ENCODE measurements at places on chromosomes 7 and 10.
A peak's percentile ranks its signal among the peaks of the same experiment; 100 is the strongest.

- no peak for DNase-seq
- H3K27me3 ChIP-seq = no peaks in the 10 kb centered on the region
- no peak overlapping the region for H3K4me3 ChIP-seq
- no peaks in the 10 kb centered on the region for H3K36me3 ChIP-seq
- no peaks in the 10 kb centered on the region for H3K4me1 ChIP-seq
These were observed 1.9 kb upstream of the MYH16 start for GRCh38 chr7:99270702-99271101.

- peaks cover 58% of the 10 kb centered on the region for H3K4me1 ChIP-seq
- H3K27me3 ChIP-seq = peaks cover 3% of the 10 kb centered on the region
- no peak within 1 kb of the TSS for H3K27ac ChIP-seq
- DNase-seq = peak; percentile 75
- no peaks in the 10 kb centered on the region for H3K36me3 ChIP-seq
These were observed at the start of gene STX1A for GRCh38 chr7:73718905-73719805. TSS of gene STX1A (minus strand) at chr7:73719669. CDS start at chr7:73719631, 38 bp downstream.

DNA sequence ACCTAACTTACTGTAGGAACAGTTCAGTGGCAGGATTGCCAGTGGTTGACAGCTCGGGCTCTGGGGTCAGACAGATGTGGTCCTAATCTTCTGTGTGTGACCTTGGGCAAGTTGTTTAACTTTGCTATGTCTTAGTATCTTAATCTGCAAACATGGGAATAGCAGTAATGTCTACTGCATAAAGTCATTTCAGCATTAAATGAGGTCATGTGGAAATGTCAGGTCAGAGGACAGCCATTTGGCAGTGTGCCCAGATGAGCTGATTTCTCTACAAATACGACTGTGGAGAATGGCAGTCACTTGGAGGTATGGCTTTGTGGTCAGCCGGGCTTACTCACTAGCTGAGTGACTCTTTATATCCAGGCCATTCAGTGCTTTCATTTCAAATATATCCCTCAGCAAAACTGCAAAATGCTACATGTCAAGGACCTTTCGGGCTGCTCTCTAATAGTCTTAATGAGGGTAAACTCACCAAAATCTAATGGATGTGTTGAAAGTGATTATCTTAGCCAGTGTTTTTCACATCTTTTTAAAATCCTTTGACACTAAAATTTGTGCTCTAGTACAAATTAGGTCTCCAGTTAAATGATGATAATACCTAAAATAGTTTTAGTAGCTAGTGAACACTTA lies 171.4 kb downstream of the ST7 start:
- peaks cover 5% of the 10 kb centered on the region for H3K36me3 ChIP-seq
- H3K4me3 ChIP-seq = no peak overlapping the region
- H3K4me1 ChIP-seq = no peaks in the 10 kb centered on the region

- no peaks in the 10 kb centered on the region for H3K27me3 ChIP-seq
- H3K36me3 ChIP-seq = no peaks in the 10 kb centered on the region
- H3K4me3 ChIP-seq = no peak overlapping the region
- no peak for DNase-seq
- H3K27ac ChIP-seq = no peak overlapping the region
- no peaks in the 10 kb centered on the region for H3K4me1 ChIP-seq
These were observed 74.2 kb upstream of the ZNF716 start for GRCh38 chr7:57375783-57376182.

GRCh38 chr10:127498087-127498486 lies 51.0 kb upstream of the NPS start:
- H3K36me3 ChIP-seq = no peaks in the 10 kb centered on the region
- H3K27ac ChIP-seq = no peak overlapping the region
- H3K4me3 ChIP-seq = no peak overlapping the region

DNA sequence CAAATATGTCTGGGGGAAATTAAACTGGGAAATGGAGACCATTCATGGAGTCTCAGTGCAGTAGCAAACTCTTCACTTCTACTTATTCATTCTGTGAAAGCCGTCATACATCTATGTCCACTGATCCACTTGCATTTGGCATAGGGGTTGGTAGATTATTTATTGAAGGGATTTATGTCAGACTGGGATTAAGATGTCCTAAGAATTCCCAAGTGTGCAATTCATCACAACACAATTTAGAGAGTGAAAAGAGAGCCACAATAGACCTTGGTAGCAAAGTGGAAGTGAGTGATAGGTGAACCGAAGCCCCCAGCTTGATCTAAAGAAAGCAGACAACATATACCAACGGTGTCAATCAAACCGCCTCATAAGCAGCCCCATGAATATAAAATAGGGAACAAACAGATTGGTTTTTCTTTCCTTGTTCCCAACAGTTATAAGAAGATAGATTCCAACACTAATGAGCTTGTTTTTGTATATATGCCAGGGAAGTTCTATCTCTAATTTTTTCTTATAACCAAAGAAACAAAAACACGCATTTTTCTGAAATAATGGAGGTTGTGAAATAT lies 234.3 kb downstream of the CACNA2D1 start:
- H3K27ac ChIP-seq = no peak overlapping the region
- H3K27me3 ChIP-seq = no peaks in the 10 kb centered on the region
- H3K4me1 ChIP-seq = no peaks in the 10 kb centered on the region
- DNase-seq = no peak
- no peak overlapping the region for H3K4me3 ChIP-seq

DNA sequence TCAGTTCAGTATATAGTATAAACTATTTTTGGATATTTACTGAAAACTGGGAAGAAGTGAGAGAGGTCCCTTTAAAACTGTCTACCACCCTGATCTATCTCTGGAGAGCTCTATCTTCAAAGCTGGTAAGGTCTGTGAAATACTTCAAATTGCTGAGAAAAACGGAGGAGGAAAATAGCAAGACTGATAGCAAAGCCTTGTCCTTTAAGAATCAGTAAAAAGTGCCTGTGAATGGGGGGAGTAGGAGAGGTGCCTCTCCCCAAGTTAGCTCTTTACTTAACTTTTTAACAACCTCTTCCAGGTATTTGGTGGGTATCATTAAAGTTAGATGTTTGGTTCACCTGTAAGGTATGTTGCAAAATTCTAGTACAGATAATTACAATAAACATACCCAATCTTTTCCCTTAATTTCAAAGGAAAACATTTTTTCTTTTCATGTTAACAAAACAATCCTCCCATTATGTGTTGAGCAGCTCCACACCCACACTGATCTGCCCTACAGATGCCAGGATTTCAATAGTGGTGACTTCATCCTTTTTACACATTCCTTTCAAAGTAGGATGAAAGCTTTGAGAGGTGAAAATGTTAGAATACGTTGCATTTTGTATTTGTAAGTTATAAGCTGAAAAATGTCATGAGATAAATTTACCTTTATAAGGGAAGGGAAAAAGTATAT lies 149.2 kb downstream of the CRPPA start:
- H3K4me1 ChIP-seq = no peaks in the 10 kb centered on the region
- DNase-seq = no peak
- no peaks in the 10 kb centered on the region for H3K36me3 ChIP-seq
- no peaks in the 10 kb centered on the region for H3K27me3 ChIP-seq
- no peak overlapping the region for H3K27ac ChIP-seq

Data from muscle of leg (tissue), 16 donors.